SK-N-SH treated with all-trans-retinoic acid at 6 μM for 48 hours (cell line): ENCODE measurements at places on chromosomes 7 and 10.

- no peak for ATAC-seq
Observed at GRCh38 chr10:28300027-28300426, 2.8 kb downstream of the MPP7 start.

GRCh38 chr7:106657085-106657991, 3.6 kb downstream of the CCDC71L start:
- ATAC-seq = no peak

DNA sequence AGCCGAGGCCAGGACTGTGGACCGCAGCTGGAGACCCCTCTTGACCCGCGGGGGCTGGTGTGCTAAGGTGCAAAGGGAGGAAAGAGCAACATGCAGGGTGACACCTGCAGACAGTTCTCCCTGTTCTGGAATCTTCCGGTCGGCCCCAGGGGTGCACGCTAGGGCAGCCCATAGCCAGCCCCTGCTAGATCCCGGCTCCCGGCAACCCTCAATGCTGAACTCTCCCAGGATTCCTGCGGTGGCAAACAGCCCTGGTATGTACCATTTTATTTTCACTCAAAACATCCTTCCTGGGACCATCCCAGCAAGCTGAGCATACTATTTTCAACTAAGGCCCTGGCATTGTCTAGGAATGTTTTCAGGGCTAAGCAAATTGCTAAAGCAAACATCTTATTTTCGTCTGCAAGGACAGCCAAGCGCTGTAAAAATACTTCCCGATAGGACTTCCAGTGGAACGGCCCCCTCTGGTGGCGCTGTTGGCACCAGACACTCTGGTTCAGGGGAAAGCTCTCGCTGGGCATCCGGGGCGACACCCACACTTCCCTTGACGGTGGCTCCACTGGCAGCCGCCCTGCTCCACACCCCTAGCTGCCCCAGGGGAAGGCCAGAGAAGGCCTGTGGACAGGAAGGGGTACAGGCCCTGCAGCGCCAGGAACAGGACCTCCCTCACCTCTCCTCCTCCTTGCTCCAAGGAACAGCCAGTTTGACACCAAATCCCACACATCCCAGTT, 99.4 kb downstream of the CTBP2 start:
- peak; percentile 82 for ATAC-seq

DNA sequence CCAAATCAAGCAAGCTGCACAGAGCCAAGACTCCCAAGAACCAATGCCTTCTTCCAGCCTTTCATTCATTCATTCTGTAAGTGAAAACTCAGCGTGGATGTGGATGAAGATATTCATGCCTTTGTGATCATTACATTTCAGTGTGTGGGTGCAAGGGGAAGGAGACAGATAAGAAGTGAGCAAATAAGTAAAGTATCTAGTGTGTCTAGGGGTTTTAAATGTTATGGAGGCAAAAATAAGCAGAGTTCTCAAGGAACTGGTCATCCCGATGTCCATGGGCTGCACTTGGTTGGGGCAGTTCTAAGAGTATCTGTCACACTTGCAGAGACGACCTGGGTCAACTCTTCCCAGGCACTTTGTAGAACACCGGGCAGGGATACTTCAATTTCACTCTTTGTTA, 149.1 kb downstream of the KIAA1217 start:
- no peak for ATAC-seq

GRCh38 chr10:28248092-28248491, 54.8 kb downstream of the MPP7 start:
- no peak for ATAC-seq

DNA sequence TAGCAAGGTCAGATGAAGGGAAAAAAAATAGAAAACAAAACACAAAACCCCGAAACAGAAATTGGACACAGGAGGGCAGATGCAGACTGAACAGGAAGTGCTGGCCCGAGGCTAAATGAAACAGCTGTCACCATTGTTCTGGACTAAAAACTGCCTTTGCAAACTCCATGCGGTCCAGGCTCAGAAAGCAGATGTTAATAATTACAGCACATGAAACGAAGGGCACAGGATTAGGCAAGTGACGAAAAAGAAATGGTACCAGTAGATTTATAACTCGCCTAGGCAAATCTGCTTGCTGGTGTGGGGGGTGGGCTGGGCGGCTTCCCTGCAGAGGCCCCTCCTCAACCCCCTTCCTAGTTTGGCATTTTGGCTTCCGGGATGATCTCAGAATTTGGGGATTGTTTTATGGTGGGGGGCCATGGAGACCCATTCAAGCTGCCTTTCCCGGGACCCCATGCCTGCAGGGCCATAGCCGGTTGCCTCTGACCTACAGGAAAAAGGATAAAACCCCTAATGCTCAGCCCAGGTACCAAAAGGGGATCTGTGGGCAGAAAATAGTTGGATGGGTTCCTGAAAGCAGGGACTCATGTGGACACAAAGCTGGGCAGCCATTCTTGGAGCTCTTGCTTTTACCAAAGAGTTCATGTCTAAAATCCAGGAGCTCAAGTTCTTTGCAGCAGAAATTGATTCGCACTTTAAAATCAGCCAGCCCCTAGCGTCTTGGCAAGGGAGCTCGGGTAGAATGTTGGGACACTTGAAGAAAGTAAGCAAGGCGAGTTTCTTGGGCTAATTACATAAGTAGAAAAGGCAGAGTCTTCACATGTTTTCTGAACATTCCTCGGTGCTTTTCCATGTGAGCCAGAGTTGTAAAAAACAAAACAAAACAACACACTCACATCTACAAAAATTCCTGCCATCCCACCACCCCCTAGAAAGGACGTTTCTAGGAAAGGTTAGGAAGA, 39.0 kb upstream of the EMX2 start:
- ATAC-seq = no peak; the same call in 2 of the 3 replicates

DNA sequence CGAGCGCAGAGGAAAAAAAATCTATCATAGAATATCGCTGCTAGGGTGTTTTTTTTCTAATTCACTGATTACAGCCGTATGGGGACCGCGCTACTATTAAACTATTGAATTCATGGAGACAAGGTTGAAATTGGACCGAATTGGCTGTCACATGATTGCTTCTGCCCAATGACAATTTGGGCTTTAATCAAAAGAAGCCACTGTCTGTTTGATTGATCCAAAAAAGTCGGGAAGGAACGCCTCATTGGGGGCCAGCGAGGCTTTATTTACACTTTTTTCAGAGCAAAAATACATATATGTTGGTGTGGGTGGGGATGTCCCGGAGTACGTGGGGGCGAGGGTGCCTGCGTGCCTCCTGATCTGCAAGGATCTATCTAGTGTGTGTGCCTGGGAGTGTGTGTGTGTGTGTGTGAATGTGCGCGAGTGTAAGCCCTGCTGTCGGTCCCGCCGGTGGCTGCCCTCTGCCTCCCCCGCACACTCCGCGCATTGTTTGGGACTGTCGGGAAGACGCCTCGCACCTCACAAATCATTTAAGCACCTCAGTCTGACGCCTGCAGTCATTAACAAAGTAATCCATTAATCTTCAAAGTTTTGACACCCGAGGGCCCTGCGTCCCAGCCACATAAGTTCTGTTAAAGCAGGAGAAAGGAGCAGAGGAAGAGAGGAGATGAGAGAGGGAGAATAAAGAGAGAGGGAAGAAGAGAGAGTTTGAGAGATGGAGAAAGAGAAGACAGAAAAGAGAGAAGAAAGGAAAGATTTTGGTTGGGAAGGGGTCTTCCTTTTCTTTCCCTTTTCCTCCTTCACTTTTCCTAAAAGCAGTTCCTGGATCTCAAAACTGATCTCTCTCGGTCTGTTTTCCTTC, at the start of gene HOXA2:
TSS of gene HOXA2 (minus strand) at position 103 of the 862 bp plus-strand sequence. CDS start 183 bp downstream, outside the sequence.
- ATAC-seq = no peak

GRCh38 chr10:120048391-120048790, 155.9 kb downstream of the SEC23IP start:
- no peak for ATAC-seq

- ATAC-seq = no peak
Observed at GRCh38 chr10:11876805-11877590, 53.8 kb downstream of the PROSER2 start.

GRCh38 chr7:90958647-90959046, 305.6 kb upstream of the FZD1 start:
- ATAC-seq = peak; percentile 87

DNA sequence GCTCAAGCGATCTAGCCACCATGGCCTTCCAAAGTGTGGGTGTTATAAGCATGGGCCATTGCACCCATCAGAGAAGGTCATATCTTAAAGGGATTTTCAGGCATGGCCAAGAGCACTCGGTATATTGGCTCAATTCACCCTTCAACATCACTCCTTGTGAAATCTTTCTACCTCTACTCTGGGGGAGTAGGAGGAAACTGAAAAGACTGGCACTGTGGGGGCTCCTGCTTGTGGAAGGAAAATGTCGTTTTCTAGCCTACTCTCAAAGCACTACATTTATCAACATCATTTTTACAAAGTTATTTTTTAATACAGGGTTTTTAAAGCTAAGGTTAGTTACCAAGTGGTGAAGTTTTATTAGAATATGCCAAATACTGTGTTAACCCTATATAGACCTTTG, 42.0 kb upstream of the CACNB2 start:
- no peak for ATAC-seq

- no peak for ATAC-seq
Observed at GRCh38 chr7:117264716-117265115, 58.1 kb downstream of the WNT2 start.

GRCh38 chr10:14773551-14774213, 1.0 kb downstream of the FAM107B start:
- no peak for ATAC-seq

DNA sequence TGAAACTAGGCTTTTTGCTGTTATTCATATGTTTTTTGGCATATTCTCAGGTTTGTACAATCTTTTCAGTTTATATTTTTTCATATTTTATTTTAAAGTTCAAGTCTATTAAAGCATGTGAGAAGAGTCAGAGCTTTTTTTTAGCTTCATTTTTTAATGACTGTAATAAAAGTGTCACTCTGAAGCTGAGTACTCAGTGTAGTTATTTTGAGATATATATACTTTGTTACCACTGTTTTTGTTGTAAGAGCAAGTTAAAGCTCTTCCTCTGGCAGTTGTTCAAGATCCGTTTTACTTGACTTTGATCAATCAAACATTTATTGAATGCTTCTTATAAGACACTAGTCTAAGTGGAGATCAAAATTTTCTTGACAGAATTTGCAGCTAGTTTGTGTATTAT, 37.5 kb downstream of the CASD1 start:
- ATAC-seq = no peak

DNA sequence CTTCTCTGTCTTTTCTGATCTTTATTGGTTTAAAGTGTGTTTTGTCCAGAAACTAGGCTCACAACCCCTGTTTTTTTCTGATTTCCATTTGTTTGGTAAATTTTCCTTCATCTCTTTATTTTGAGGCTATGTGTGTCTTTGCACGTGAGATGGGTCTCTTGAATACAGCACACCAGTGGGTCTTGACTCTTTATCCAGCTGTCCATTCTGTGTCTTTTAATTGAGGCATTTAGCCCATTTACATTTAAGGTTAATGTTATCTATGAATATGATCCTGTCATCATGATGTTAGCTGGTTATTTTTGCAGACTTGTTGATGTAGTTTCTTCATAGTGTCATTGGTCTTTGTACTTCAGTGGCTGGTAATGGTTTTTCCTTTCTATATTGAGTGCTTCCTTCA, 10.1 kb downstream of the TEX36 start:
- ATAC-seq = no peak

DNA sequence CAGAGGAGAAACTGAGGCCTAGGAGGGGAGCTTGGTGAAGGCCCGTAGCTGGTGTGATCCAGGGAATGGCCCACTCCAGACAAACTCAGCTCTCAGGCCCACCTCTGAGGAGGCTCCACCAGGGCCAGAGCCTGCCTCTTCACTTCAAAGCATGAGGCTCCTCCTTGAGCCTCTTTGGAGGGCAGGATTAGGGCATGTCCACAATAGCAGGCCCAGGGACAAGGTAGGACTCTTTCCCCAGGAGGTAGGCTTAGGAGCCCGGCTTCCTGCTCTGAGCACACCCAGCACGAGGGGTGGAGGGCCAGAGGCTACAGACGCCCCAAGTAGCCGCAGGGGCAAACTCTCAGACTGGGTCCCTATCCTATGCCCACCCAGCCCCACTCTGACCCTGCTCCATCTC, 164.6 kb upstream of the ZMIZ1 start:
- ATAC-seq = no peak

DNA sequence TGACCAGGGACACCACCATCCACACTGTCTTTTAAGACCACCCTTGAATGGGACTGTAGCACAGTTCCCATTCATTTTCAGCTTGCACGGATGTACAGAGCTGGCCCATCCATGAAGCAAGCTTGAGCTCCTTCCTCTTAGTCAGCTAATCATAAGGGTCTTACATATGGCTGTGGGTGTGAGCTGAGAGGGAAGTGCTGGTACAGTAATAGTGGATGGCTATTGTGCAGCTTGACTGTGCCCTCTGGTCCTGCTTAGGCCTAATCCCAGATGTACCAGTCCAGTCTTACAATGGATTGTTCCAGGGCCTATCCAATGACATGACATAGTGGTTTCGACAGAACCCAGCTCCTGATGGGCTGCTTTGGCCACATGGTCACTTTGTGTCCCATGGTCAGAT, 96.9 kb upstream of the ZNF438 start:
- no peak for ATAC-seq

- ATAC-seq = peak; percentile 90
Observed at GRCh38 chr10:29926693-29927048, 132.7 kb downstream of the JCAD start.

DNA sequence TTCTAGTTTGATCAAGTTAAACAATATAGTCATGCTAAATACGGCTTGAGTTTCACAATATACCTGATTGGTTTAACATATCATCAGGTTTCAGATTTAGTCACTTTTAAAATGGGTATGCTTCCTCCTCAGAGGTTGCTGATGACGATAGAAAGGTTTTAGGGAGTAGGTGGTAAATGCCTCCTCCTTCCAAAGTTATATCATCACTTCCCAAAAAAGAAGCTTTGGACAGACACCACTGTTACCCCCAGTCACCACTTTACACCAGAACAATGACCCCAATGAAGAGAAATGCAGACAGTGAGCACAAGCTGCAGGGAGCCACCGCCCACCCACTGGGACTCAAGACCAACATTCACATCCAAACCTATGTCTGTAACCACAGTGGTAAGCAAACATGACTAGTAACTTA, 244.6 kb downstream of the SORCS1 start:
- ATAC-seq = no peak

DNA sequence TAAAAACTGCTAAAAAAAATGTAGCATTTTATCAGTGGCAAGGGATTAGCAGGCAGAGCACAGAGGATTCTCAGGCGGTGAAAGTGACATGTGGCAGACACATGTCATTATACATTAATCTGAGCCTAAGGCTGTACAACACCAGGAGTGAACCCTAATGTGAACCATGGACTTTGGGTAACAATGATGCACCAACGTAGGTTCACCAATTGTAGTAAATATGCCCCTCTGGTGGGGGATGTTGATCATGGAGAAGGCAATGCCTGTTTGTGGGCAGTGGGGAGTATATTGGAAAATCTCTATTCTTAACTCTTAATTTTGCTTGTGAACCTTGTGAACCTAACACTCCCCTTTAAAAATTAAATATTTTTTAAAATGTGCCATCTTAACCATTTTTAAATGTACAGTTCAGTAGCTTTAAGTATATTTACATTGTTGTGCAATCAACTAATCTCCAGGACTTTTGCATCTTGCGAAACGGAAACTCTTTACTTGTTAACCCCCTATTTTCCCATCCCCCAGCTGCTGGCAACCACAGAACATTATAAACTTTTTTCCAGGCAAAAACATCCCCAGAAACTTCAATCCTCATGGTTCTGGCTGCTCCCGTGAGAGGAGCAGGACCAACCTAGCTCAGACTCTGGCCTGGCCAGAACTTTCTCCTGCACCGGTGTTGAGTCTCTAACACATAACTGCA, 29.9 kb downstream of the LRRC20 start:
- no peak for ATAC-seq
